CD4-positive, alpha-beta T cell treated with Interleukin-17A for 1 hour (primary cell): ENCODE measurements at places on chromosomes 1 and 21.

- DNase-seq = peak; percentile 72
Measured at GRCh38 chr1:8560611-8561544, 243.0 kb downstream of the SLC45A1 start.

DNA sequence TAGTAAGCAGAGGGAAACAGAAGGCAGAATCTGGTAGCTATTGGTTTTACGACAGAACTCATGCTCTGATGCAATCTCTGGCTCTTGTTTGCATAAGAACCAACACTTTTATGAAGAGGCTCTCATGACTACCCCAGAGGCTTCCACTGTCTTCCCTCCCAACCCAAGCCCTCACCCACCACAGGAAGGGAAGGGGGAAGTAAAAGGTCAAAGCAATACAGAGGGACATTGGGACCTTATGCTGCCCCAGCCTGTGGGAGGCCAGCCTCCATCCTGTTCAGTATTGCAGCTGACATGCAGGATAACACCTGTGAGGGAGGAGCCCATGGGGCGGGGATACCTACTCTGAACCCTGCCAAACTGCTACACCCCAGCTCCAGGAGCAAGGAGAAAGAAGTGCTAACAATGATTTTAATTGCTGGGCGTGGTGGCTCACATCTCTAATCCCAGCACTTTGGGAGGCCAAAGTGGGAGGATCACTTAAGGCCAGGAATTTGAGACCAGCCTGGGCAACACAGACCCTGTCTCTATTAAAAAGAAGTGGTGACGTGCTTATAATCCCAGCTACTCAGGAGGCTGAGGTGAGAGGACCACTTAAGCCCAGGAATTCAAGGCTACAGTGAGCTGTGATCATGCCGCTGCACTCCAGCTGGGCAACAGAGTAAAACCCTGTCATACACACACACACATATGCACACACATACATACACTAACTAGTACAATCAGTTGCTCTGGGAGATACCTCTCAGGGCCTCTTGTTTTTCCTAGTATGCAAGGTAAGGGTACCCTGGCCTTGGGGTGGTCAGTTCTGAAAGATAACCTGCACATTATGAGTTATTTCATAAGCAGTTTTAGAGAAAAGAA, 9.5 kb downstream of the MR1 start:
- DNase-seq = no peak

GRCh38 chr1:159964144-159964543, 10.1 kb upstream of the SLAMF9 start:
- no peak for DNase-seq

DNA sequence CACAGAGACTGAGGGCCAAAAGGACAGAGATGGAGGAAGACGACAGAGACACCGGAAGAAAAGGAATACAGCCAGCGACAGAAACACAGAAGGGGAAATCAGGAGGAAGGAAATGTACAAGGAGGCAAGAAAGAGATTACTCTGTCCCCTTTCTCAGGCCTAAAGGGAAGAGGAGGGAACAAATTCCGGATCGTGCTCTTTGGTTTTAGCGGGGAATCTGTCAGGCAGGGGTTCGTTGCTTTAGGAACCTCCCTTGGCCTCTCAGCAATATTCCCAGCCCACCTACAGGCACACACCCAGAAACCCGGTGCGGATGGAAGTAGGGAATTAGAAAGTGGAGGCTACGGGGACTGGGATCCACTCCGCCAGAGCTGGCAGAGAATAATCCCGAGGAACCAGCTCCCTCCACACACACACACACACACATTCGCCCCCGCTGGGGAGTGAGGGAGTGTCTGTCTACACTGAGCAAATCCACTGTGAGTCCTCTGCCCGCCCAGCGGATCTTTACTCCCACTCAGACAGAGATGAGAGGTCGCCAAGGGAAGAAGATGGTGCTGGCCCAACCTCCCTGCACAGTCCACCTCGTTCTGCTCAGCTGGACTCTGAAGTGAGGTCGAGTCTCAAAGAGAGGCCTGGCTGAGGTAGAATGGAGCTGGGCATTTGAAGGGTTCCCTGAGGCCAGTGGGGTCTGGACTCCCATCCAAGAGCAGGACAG, 5.7 kb downstream of the TAL1 start:
- DNase-seq = no peak

DNA sequence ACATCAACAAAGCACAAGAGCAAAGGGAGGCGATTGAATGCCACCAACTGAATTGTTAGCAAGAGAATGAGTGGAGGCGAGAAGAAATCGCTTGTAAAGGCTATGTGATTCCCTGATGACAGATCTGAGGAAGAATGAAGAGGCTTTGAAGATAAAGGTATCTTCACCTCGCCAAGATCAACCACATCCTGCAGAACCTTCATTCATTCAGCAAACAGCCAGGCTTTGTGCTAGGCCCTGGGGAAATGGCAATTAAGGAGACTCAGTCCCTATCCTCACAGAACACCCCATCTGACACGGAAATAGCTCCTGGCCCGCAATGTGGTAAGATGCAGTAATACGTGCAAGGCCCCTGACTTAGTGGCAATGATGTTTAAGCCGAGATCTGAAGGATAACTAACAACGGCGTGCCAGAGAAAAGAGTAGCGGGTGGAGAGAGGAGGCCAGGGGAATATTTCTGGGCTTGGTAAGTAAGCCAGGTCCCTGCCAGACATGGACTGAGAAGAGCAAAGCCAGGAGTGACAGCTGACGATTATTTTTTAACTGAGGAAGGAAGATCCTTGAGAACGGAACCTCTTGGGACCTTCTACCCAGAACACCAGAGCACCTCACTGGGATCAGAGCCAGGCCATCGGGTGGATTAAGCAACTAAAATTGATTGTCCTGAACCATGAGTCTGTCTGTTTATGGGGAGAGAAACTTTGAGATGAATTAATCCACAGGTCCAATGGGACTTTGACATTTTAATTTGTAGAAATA, 4.6 kb upstream of the VSIG8 start:
- no peak for DNase-seq

DNA sequence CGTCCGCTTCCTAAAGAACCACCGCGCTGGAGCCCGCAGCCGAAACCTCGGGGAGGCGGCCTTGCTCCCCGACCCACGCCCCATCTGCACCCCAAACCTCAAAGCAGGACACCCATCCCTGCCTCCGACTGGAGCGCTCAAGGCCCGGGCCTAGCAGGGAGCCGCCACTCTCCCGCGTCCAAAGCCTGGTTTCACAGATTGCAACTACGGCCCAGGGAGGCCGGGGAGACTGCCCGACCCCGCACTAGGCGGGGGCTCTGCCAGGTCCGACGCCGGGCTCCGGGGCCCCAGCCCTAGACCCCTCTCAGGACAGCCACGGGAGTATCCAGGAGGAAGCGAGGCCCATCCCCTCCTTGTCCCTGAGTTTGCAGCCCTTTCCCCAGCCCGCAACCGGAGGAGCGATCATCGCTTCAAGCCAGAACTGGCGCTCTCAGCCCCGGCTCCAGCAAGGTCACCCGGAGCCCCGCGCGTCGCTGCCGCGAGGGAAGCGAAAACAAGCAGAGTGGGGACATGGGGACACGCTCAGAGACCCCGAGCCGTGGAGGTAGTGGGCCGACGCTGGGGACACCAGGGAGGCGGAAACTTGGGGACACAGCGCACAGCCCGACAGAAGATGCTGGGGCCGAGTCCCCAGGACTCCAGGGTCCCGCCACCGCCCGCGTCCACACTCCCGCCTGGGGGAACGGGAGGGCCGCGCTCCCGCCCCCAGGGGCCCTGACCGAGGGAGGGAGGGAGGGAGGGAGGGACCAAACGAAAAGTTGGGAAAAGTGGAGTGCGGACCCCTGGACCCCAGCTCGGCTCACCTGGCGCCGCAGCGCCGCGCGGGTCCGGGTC, 433 bp downstream of the TMEM200B start:
- DNase-seq = peak; percentile 17

- no peak for DNase-seq
Measured at GRCh38 chr1:234976861-234977680, 151.6 kb downstream of the TOMM20 start.

GRCh38 chr1:164534863-164535610, 23.9 kb upstream of the PBX1 start:
- no peak for DNase-seq

DNA sequence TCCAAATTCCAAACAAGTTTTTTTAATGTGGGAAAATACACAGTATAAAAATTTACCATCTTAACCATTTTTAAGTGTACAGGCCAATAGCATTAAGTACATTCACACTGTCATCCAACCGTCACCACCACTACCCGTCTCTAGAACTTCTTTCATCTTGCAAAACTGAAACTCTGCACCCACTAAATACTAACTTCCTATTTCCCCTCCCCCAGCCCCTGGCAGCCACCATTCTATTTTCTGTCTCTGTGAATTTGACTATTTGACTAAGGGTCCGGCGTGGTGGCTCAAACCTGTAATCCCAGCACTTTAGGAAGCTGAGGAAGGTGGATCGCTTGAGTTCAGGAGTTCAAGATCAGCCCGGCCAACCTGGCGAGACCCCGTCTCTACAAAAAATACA, 36.1 kb downstream of the CLSTN1 start:
- DNase-seq = peak; percentile 79

- no peak for DNase-seq
Measured at GRCh38 chr1:206898089-206898914, 1.1 kb downstream of the IL24 start.

- no peak for DNase-seq
Measured at GRCh38 chr1:162829268-162829667, 31.7 kb downstream of the CCDC190 start.

DNA sequence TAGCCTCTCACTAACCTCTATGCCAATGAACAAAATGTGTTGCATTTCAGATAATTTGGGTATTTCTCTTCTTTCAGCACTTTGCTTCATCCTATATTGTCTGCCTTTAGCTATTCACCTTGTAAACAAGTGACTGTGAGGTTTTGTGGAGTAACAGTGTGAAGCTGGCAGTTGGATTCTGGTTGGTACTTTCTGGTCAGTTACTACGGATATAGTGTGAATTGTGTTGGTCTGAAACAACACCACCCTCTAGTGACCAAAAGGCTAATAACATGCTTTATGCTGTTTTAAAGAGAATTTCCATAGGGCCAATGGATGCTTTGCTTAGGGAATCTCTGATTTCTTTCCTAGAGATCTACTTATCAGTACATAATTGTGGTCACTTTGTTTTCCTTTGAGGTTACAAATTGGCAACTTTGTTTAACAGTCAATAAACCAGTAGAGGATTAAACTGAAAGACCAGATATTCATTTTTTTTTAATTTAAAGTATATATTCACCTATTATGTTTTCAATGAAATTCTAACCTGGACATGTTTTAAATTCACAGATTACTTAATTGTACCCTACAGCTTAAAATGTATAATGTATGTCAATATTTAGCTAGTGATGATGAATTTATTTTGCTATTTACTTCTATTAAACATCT, 2.5 kb upstream of the PTGER3 start:
- peak; percentile 63 for DNase-seq

GRCh38 chr1:162696286-162696862, 64.1 kb downstream of the DDR2 start:
- no peak for DNase-seq

- DNase-seq = no peak
Measured at GRCh38 chr1:42137766-42138165, 15.4 kb upstream of the GUCA2B start.

- DNase-seq = no peak
Measured at GRCh38 chr1:193706766-193707165, 520.4 kb upstream of the B3GALT2 start.

GRCh38 chr1:30284728-30285475, 438.5 kb downstream of the MATN1 start:
- no peak for DNase-seq

- DNase-seq = no peak
Measured at GRCh38 chr1:109910963-109911798, 532 bp downstream of the CSF1 start.

- peak; percentile 92 for DNase-seq
Measured at GRCh38 chr1:202810615-202811295, at the start of gene PCAT6. TSS of gene PCAT6 (plus strand) at chr1:202810954.

GRCh38 chr1:227793079-227793947, 22.2 kb upstream of the PRSS38 start:
- no peak for DNase-seq

- no peak for DNase-seq
Measured at GRCh38 chr1:24803220-24803619, 58.0 kb downstream of the CLIC4 start.

- no peak for DNase-seq
Measured at GRCh38 chr1:210489491-210489890, 160.8 kb downstream of the HHAT start.

GRCh38 chr1:42316292-42316691, 18.7 kb downstream of the FOXJ3 start:
- no peak for DNase-seq

- DNase-seq = no peak
Measured at GRCh38 chr21:31366825-31367224, 22.8 kb upstream of the TIAM1 start.

DNA sequence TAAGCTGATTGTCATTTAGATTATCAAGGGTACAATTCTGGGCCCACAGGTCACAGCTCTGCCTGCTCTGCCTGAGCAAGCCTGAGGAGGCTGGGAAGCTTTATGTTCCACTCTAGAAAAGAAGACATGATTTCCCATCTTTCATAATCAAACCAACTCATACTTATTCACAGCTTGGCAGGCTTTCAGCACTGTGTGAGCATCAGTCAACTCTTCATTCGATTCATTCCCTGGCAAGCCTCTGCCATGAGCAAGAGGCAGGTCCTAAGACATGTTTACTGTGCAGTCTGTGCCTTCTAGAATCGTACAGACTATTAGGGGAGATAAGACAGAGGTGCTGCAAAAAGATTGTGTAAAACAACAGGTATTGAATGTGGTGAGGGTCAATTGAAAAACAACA, 24.5 kb upstream of the KIRREL1 start:
- no peak for DNase-seq

DNA sequence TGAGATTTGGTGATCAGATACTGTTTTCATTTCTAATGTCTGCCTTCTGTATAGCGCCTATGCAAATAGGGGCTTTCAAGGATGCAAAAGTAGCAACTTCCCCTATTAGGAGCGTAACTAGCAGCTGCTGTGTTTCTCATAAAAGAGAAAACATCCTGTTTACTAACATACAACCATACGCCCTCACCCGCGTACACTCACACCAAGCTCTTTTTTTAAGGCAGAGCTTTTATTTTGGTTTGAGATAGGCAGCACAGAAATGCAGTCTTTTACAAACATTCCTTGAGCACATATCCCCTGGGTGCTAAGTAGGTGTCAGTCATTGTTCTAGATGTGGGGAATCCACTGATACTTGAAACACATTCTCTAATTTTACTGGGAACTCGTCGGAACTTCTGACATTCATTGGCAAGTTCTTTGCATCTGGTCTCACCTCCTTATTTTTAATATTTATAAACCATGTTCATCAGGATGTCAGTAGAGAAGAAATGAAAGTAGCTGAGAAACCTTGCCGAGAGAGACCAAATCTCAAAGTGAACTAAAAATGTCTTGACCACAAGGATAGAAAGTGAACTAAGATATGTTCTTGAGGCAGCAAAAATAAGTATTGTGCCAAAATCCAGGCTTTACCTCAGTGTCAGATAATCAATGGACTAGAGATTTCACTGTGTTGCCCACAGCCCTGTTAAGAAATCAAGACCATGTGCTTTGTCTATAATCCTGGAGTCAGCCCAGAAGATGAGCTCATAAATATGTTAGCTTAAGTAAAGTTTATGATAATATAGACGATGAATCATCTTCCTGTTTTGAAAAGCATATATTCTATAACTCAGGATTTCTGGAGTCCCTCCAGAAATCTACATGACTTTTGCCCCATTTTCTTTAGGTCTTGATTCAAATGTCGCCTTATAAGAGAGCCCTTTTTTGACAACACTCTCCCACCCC, 350.9 kb downstream of the ST6GALNAC3 start:
- DNase-seq = no peak
